Inflammatory macrophage treated with lipopolysaccharide for 1 hour (primary cell): ENCODE measurements at places on chromosomes 7 and 10.

- DNase-seq = no peak
Observed at GRCh38 chr7:55192723-55193122, 172.4 kb upstream of the LANCL2 start.

DNA sequence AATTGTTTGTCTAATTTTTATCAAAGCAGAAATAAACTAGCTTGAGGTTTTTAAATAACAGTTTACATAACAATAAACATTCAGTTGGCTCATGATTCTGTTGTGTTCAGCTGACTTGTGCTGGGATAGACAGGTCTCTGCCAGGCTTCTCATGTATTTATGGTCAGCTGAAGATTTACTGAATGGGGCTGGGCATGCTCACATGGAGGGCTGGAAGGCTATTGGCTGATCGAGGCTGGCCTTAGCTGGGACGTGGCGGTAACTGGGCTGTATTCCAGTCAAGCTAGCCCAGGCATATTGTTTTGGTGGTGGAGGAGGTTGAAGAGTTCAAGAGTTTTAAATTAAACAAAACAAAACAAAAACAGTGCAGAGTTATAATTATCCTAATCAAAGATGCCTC is 251.0 kb upstream of the MTPN start:
- no peak for DNase-seq

DNA sequence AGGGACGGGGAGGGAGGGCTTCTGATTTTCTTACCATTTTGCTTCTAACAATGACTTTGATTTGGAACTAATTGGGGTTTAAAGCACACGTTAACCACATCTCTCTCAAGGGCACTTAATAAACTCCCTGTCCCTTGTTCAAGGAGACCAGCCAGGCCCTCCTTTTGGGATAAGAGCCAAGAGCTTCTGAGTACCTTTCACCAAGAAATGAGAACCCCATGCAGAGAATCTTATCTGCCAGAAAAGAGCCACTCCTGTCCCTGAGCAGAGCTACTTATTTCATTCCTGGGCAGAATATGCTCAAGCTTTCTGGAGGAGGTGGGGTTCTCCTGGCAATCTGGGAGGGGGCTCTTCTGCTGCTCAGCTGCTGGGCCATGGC is 574.6 kb downstream of the GALNT17 start:
- no peak for DNase-seq

- DNase-seq = peak; percentile 57
Observed at GRCh38 chr7:24971333-24972165, 8.4 kb downstream of the OSBPL3 start.

DNA sequence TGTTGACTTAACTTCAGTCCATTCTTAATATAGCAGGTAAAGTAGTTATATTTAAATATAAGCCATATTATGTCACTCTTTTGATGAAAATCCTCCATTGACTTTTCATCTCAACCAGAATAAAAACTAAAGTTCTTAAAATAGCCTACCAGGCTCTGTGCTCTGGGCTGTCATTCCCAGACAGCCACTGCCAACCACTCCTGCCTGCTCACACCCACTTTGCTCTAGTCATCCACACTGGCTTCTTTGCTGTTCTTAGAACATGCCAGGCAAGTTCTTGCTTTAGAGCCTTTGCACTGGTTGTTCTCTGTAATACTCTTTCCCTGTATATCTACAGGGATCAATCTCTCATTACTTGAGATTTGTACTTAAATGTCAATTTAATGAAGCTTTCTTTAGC is 80.6 kb downstream of the ZEB1 start:
- no peak for DNase-seq

- DNase-seq = no peak
Observed at GRCh38 chr7:36448781-36449379, 59.2 kb downstream of the ANLN start.

- DNase-seq = no peak
Observed at GRCh38 chr7:47366960-47367359, 215.0 kb downstream of the TNS3 start.

GRCh38 chr7:68929781-68930261 is 668.5 kb upstream of the AUTS2 start:
- DNase-seq = no peak

- DNase-seq = no peak
Observed at GRCh38 chr7:131038153-131038552, 289.5 kb upstream of the MKLN1 start.

DNA sequence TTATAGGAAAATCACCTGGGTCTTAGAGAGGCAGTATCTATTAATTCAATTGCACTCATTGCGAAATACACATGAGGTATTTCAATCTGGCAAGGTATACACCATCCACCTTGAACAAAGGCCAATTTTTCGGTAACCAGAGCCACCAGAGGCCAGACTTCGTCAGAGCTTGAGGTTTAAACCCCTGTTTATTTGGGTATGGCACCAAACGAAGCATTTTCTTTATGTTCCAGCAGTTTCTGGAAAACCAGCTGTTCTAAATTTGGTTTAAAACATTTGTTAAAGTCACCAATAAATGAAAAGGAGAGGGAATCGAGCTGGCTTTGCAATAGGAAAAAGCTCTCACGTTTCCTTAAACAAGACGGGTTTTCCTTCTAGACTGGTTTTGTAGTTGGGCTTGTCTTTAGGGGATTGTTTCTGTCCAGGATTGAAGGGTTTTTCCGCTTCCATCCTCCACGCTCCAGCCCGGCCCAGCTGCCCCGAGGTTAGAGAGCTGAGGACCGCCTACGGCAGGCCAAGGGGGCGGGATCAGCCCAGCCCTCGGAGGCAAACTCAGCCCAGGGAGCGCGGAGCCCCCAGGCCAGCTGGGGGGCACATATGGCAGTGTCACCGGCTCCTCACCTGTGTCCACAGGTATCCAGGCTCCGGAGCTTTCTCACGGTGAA is 539.4 kb upstream of the MGMT start:
- DNase-seq = no peak

- no peak for DNase-seq
Observed at GRCh38 chr10:131891929-131892805, 8.6 kb upstream of the PPP2R2D start.

- peak; percentile 94 for DNase-seq
Observed at GRCh38 chr7:23546897-23547572, 15.3 kb upstream of the TRA2A start.

GRCh38 chr10:1543596-1543995 is 193.7 kb downstream of the ADARB2 start:
- DNase-seq = no peak
